Thymus (tissue), 14 donors: ENCODE measurements at places on chromosomes 4 and X. TPM values are rescaled to one million over a fixed set of nuclear protein-coding genes. Genes with fewer than 3 reads are reported as not detected.

DNA sequence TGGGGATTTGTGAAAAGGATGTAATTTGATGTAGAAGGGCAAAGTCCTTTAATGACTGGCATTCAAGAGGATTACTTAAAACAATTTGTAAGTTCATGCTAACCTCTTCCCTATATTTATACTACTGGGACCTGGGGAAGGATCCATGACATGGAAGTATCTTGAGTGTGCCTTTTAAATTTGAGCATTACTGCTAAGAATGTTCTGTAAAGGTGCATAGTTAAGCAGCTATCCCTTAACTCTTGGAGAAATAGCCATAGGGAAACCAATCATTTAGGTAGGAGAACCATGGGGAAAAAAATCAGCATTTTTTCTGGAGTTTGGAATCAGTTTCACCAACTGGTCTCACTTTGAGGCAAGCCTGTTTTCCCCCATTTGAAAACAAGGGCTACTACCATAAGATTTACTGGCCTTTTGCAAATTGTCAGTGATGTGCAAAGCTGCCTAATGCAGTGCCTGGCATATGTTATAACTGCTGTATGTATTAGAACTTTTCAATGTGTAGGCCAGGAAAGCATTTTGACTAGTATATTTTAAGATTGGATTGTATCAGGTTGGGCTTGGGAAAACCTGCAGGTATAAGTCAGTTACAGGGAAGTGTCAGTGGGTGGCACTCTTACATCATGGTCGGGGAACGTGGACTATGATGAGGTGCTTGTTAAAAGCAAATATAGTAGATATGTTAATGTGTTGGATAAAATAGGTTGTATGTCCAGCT is 72.1 kb downstream of the PRSS12 start:
- peak; percentile 47 for DNase-seq
- H3K4me1 ChIP-seq, result peaks cover 13% of the 10 kb centered on the region
- H3K27me3 ChIP-seq, result no peaks in the 10 kb centered on the region
- peaks cover 3% of the 10 kb centered on the region for H3K36me3 ChIP-seq

DNA sequence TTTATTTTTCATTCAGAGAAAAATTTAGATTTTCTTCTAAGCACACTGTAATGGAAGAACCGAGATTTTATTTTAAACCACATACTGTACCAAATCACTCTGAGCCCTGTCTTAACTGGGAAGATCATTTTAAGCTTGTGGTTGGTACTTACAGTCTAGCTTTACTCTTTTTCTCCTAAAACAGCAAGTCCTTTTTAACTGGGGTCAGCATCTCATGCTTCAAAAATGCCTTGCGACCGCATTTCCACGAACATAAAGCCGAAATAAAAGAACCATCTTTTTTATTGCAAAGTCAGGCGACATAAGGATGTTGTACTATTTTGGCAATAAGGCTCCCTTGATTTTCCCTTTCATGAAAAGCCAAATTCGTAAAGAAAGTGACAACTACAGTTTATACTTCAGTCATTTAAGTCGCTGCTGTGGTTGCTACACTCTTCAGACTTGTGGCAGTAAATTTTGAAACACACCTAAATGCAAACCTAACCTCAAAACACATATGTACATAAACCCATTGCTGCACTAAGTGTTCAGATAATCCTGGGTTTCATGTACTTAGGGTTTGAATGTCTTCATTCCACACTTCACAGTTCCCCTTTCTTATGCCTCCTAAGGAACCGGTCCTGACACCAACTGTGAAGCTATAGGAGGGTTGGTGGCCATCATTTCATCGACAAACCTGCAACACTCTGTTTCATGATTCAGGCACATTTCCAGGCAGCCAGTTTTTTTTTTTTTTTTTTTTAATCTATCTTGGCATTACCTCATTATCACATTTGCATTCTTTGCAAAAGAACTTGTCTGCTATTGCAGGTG is 3.0 kb downstream of the STOX2 start:
- H3K27ac ChIP-seq, result no peak overlapping the region
- peaks cover 54% of the 10 kb centered on the region for H3K27me3 ChIP-seq
- DNase-seq, result no peak
- no peaks in the 10 kb centered on the region for H3K36me3 ChIP-seq

DNA sequence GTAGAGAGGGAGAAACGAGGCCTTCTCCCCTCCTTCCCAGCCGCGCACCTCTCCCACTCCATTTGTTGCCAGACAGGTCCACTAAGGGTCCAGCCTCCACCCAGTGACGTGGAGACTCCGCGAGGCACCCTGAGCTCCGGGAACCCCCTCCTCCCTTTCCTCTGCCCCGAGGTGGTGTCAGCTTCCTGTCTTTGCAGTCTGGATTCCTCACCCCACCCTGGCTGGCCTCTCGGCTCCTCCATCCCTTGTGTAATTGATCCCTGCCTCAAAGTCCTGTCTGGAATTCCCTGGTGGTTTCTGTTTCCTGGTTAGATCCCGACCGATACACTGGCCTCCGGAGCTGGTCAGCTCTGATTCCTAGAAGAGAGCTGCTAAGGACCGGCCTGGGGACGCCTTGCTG is 105.9 kb upstream of the SCOC start:
- no peak overlapping the region for H3K4me3 ChIP-seq
- H3K27ac ChIP-seq, result no peak overlapping the region
- H3K36me3 ChIP-seq, result no peaks in the 10 kb centered on the region
- H3K27me3 ChIP-seq, result no peaks in the 10 kb centered on the region
- no peaks in the 10 kb centered on the region for H3K4me1 ChIP-seq
- DNase-seq, result no peak

- no peaks in the 10 kb centered on the region for H3K4me1 ChIP-seq
- no peaks in the 10 kb centered on the region for H3K36me3 ChIP-seq
- no peak for DNase-seq
- H3K27me3 ChIP-seq, result no peaks in the 10 kb centered on the region
- H3K4me3 ChIP-seq, result no peak overlapping the region
Measured at GRCh38 chrX:10741550-10741949, 121.2 kb upstream of the MID1 start.

- H3K4me3 ChIP-seq, result no peak overlapping the region
- DNase-seq, result no peak
- H3K36me3 ChIP-seq, result no peaks in the 10 kb centered on the region
- no peak overlapping the region for H3K27ac ChIP-seq
Measured at GRCh38 chr4:155952501-155952901, 1.2 kb downstream of the CTSO start.

- no peak overlapping the region for H3K4me3 ChIP-seq
- H3K27ac ChIP-seq, result no peak overlapping the region
- DNase-seq, result peak; percentile 60
Measured at GRCh38 chr4:163548481-163549243, 54.2 kb downstream of the TMA16 start.

GRCh38 chrX:101220662-101221260 is 1.2 kb downstream of the DRP2 start:
- no peaks in the 10 kb centered on the region for H3K27me3 ChIP-seq
- H3K27ac ChIP-seq, result peak overlapping the region; percentile 87
- H3K4me1 ChIP-seq, result peaks cover 36% of the 10 kb centered on the region

DNA sequence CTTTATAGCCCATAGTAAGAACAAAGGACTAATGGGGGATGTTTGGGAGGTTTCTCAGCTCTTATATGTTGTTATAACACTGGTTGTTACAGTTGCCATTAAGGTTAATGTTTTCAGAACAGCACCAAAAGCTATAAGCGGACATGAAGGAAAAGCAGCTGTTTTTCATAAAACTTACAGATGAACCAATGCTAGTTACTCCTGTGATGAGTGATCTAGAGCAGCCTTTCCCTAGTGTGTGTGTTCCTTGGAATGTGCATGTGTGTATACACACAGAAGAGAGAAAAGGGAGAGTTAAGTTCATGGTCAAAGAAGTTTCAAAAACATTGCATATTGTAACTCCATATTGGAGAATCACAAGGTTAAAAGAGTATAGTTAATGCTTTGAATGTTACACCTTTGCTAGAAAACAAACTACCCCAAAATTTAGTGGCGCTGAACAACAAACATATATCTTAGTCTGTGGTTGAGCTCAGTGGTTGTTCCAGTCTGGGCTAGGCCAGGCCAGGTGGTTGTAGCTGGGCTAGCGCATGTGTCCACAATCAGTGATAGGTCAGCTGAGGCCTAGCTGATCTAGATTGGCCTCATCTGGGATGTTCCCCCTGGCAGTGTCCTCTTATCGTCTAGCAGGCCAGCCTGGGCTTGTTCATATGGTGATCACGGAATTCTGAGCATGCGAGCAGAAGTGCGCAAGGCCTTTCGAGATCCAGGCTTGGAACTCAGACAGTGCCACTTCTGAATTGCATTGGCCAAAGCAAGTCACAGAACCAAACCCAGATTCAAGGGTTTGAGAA is 151.0 kb downstream of the NHS start:
- peaks cover 10% of the 10 kb centered on the region for H3K4me1 ChIP-seq
- H3K27ac ChIP-seq, result no peak overlapping the region
- no peaks in the 10 kb centered on the region for H3K27me3 ChIP-seq
- no peak overlapping the region for H3K4me3 ChIP-seq
- no peaks in the 10 kb centered on the region for H3K36me3 ChIP-seq

DNA sequence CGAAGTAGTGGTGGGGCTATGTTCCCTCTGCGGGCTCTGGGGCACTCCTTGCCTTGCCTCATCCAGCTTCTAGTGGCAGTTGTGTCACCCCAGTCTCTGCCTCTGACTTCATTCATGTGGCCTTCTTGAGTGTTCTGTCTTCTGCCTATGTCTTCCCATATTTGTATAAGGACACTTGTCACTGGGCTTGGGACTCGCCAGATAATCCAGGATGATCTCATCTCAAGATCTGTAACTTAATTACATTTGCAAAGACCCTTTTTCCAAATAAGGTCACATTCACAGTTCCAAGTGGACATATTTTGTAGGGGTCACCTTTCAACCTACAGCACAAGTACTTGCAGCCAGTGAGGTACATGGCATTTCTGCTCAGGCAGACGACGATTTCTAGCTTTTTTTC is 30.3 kb upstream of the CLDN24 start:
- H3K27me3 ChIP-seq, result no peaks in the 10 kb centered on the region
- no peaks in the 10 kb centered on the region for H3K4me1 ChIP-seq

- no peak overlapping the region for H3K27ac ChIP-seq
- DNase-seq, result peak; percentile 11
- H3K36me3 ChIP-seq, result no peaks in the 10 kb centered on the region
- H3K4me1 ChIP-seq, result no peaks in the 10 kb centered on the region
- H3K4me3 ChIP-seq, result no peak overlapping the region
- no peaks in the 10 kb centered on the region for H3K27me3 ChIP-seq
Measured at GRCh38 chrX:10190367-10190766, 33.6 kb downstream of the CLCN4 start.

DNA sequence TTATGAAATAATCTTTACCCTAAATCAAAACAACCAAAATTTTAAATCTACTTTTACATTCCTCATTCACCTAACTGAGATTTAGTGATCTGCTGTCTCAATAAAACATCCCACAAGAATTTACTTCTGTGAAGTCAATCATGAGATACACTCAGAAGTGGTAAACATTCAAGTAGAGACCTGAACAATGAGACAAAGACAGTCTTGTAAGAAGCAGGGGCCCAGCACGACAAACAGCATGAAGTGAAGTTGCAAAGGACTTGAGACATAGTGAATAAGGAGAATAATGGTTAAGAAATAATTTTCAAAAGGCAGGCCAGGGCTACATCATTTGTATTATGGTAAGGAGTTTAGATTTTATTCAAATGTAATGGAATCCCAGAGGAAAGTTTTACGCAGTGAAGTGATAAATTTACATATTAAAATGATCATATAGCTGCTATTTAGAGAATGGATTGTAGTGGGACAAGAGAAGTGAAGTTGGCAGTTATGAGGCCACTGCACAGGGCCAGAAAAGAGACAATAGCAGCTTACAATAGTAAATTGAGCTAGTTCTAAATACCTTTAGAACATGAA is 101.9 kb downstream of the MAB21L2 start:
- no peaks in the 10 kb centered on the region for H3K4me1 ChIP-seq
- no peak overlapping the region for H3K4me3 ChIP-seq
- no peak for DNase-seq
- no peak overlapping the region for H3K27ac ChIP-seq

DNA sequence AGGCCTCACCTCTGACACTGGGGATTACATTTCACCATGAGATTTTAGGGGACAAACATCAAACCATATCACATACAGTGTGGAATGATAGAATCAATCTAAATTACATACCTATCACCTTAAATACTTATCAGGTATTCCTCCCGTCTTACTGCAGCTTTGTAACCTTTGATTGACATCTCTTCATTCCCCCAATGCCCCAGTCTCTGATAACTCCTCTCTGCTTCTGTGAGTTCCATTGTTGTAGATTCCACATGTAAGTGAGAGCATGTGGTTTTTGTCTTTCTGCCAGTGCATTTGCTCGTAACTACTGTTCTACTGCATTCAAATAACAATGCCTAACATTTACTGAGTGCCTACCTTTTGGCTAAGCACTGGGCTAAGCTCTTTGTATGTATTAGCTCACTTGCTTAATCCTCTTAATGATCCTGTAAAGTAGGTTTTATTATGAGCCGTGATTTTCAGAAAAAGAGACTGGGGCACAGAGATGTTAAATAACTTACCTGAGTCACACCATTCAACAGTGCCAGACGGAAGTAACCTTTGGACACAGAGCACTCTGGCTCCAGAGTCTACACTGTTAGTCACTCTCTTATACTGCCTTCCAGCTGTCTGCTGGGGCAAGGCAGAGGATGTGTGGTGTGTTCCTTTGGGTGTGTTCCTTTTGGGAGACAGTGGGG is 63.7 kb upstream of the ESX1 start:
- DNase-seq, result no peak
- no peak overlapping the region for H3K4me3 ChIP-seq
- no peak overlapping the region for H3K27ac ChIP-seq
- no peaks in the 10 kb centered on the region for H3K27me3 ChIP-seq

DNA sequence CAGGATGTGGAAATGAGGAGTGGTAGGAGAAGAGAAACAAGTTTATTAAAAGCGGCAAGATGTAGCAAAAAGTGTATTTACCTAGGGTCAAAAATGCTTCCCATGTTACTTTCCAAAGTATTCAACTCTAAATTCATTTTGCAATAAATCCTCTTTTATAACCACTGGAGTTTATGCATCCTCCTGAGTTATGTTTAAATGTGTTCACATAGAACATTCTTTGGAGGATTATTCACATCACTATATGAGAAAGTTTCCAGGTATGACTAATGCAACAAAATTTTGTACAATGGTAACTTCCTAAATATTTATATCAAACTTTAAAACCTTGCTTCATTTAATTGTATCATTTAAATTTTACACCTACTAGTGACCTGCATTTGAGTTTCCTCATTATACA is 870.6 kb upstream of the SLIT2 start:
- H3K36me3 ChIP-seq, result no peaks in the 10 kb centered on the region
- H3K27me3 ChIP-seq, result no peaks in the 10 kb centered on the region
- H3K27ac ChIP-seq, result no peak overlapping the region
- no peak overlapping the region for H3K4me3 ChIP-seq

DNA sequence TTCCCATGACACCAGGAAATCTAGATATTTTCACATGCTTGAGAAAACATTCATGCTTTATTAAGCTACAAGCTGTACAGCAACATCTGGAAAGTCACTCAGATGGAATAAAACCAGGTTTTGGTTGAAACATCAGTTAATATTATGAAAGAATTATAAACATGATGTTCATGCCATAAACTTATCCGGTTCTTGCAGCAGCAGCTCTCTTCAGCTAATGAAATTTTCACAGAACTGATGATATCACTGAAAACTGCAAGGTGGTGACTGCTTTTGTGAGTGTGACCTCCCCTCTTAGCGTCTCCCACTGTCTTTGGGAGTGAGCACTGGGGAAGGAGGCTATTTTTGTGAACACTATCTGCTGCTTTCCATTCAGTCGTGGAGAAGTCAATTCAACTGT is 56.9 kb downstream of the ARHGAP10 start:
- no peak overlapping the region for H3K4me3 ChIP-seq
- no peak for DNase-seq
- H3K27me3 ChIP-seq, result no peaks in the 10 kb centered on the region

Gene USP17L13
- total RNA-seq, result not detected

Gene CENPVL2
- 0.24 TPM for total RNA-seq

Gene IGFBP7
- total RNA-seq, result 54.1 TPM

Gene CENPE
- 21.2 TPM for total RNA-seq

Gene STARD8
- total RNA-seq, result 1.9 TPM

Gene KIT
- 3.4 TPM for total RNA-seq

Gene SLC25A43
- 3.3 TPM for total RNA-seq
